Esophagus (tissue), 2 donors: ENCODE measurements at places on chromosomes 1 and 21. TPM values are rescaled to one million over a fixed set of nuclear protein-coding genes. Genes with fewer than 3 reads are reported as not detected.

The PPIAL4G gene
- not detected for polyA plus RNA-seq

The SPRR3 gene
- 19,645 TPM for polyA plus RNA-seq

The WNT2B gene
- 3.2 TPM for polyA plus RNA-seq

The UBE2Q1 gene
- polyA plus RNA-seq = 24.7 TPM

The CLDN17 gene
- 6.5 TPM for polyA plus RNA-seq

The HYI gene
- polyA plus RNA-seq = 27.4 TPM

The VANGL2 gene
- 4.5 TPM for polyA plus RNA-seq

The CCDC185 gene
- polyA plus RNA-seq = 0.04 TPM

The CNIH3 gene
- polyA plus RNA-seq = 1.4 TPM

The PROX1 gene
- polyA plus RNA-seq = 0.18 TPM

The TNNI3K gene
- 0.41 TPM for polyA plus RNA-seq

The SPRR2G gene
- 0.49 TPM for polyA plus RNA-seq

The HAO2 gene
- polyA plus RNA-seq = not detected

The HUNK gene
- 0.20 TPM for polyA plus RNA-seq

The SIPA1L2 gene
- polyA plus RNA-seq = 16.5 TPM

The LCE2A gene
- polyA plus RNA-seq = not detected

The AGPAT3 gene
- polyA plus RNA-seq = 18.6 TPM

The OR2T29 gene
- not detected for polyA plus RNA-seq

The TMPRSS15 gene
- polyA plus RNA-seq = not detected

The CHRNB2 gene
- 0.11 TPM for polyA plus RNA-seq

The KRTAP12-2 gene
- polyA plus RNA-seq = not detected

The NEGR1 gene
- polyA plus RNA-seq = 0.59 TPM

The IFNLR1 gene
- 2.9 TPM for polyA plus RNA-seq

The HPDL gene
- 5.2 TPM for polyA plus RNA-seq

The SDE2 gene
- polyA plus RNA-seq = 3.3 TPM

The TRIM67 gene
- not detected for polyA plus RNA-seq
